Activated naive CD4-positive, alpha-beta T cell treated with anti-CD3 and anti-CD28 coated beads for 36 hours (primary cell): ENCODE measurements at places on chromosomes 2 and 18.
A peak's percentile ranks its signal among the peaks of the same experiment; 100 is the strongest.

DNA sequence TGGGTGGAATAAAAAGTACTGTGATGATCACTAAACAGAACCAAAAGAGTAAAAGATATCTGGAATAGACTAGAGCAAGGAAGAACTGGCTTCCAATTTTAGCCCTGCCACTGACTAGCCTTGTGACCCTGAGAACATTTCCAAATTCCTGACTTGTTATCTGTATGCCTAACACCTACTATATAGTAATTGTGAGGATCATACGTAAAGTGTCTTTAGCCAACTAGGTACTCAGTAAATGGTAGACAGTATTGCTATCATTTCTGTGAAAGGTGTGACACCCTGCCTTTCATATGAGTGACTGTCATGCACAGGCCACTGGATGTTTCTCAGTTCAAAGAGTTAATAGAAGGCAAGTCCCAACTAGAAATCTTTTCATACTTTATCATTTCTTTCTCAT is 29.8 kb downstream of the CYTIP start:
- peak; percentile 54 for DNase-seq

DNA sequence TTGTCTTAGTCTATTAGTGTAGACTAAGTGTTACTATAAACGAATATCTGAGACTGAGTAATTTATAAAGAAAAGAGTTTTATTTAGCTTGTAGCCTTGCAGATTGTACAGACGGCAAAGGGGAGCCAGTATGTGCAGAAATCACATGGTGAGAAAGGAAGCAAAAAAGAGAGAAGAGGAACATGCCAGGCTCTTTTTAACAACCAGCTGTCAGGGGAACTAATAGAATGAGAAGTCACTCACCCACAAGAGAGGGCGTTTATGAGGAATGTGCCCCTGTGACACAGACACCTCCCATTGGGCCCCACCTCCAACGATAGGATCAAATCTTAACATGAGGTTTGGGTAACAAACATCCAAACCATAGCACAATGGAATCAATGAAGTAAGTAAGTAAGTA is 20.6 kb upstream of the ZNF804A start:
- DNase-seq = no peak

DNA sequence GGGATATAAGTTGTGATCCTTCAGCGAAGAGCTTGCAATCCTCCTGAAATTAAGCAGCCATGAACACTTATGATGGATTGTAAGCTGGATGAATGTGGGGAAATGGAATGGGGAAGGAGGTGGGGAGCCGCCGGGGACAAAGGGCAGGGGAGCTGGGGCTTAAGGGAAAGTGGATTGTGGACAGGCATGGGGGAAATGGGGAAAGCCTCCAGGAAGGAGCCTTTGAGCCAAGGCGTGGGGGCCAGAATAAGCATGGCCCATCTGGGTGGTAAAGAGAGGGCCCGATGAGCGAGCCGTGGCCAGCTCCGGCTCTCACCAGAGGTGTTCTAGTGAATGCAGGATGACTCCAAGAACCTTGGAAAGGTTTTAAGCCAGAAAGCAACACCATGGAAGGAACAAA is 124.0 kb downstream of the SMAD7 start:
- DNase-seq = no peak

- DNase-seq = no peak
Measured at GRCh38 chr2:7619203-7619970, 702.2 kb downstream of the RNF144A start.

GRCh38 chr2:71934595-71935261 is 212.9 kb downstream of the CYP26B1 start:
- no peak for DNase-seq

- DNase-seq = peak; percentile 12
Measured at GRCh38 chr2:130756053-130756873, 923 bp downstream of the AMER3 start.

GRCh38 chr2:127358044-127358443 is 29.7 kb downstream of the MAP3K2 start:
- DNase-seq = no peak

- no peak for DNase-seq
Measured at GRCh38 chr2:88521445-88522073, 69.1 kb upstream of the FOXI3 start.

DNA sequence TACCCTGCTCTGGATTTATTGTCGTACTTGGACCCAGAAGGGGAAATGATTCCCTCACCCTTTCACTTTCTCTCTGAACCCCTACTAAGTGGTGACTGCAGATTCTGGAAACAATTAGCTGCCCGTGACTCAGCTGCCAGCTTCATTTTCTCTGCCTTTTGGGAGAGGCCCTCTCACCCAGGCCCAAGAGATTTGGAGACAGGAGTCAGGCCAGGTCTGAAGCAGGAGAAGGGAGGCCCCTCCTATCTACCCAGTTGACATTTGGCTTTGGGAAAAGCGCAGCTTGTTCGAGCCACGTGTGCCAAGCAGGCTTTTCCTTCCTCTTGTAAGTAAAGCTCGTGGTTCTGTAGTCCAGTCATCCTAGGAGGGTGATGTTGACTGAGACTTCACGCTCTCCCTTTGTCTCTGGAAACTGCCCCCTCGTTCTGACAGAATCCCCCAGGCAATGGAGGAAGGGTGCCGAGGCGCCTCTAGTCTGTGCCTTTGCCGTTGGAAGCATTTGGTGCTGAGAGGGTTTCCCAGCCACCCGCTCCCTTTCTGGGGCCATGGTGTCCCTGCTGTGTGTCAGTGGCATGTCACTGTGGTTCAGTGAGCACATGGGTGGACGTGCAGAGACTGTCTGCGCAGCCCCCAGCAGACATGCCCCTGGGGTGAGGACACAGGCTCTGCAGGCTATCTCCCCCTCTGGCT is 8.6 kb downstream of the OXER1 start:
- DNase-seq = no peak

GRCh38 chr2:207385076-207385475 is 144.7 kb upstream of the CREB1 start:
- no peak for DNase-seq

- DNase-seq = no peak
Measured at GRCh38 chr18:32469691-32470459, 807 bp downstream of the GAREM1 start.

- DNase-seq = no peak
Measured at GRCh38 chr2:235692076-235692475, 198.2 kb downstream of the AGAP1 start.

DNA sequence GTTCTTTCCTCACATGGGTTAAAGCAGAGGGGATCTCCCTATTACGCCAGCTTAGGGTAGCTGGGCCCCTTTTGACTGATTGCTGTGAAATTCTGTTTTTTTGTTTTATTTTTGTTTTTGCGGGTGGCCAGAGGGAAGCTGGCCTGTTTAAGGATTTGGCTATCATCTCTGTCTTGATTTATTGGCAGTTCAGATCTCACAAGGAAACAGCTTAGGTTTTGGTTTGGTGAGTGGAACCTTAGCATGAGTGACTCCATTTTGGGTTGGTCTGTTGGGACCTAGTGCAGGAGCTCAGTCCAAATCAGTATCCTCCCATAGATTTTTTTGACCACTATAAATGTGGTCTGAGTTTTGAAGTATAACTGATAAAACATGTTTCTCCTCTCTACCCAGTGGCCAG is 25.6 kb upstream of the NTSR2 start:
- no peak for DNase-seq

GRCh38 chr2:215881582-215881981 is 131.8 kb downstream of the MREG start:
- DNase-seq = no peak

GRCh38 chr18:48848641-48849143 is 102.1 kb downstream of the SMAD7 start:
- no peak for DNase-seq

DNA sequence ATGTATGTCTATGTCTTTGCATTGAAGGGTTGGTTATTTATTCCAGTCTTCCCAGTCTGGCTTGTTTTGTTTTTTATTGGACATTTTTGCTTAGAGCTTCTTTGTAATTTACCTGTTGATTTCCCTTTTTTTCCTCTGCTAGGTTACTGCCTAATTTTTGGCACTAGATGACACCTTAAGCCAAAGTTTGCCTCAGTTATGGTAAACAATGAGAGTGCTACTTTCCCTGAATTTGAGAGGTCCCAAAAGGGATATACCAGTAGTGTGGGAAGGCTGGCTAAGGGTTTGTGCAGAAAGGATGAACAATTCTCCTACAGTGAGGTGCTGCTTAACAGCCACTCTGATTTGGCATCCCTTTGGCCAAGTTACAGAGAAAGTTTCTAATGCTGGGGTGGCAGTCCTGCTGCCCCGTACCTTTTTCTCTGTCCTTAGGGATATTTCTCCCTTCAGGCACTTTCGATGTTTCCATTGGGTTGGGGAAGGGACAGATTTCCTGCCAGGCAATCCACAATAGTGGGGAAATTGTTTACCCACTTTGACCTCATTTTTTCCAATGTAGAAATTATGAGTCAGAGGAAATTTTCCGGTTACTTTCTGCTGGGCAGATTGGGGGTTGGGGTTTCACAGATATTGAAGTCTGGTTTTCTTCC is 354.9 kb downstream of the PTPRM start:
- no peak for DNase-seq

DNA sequence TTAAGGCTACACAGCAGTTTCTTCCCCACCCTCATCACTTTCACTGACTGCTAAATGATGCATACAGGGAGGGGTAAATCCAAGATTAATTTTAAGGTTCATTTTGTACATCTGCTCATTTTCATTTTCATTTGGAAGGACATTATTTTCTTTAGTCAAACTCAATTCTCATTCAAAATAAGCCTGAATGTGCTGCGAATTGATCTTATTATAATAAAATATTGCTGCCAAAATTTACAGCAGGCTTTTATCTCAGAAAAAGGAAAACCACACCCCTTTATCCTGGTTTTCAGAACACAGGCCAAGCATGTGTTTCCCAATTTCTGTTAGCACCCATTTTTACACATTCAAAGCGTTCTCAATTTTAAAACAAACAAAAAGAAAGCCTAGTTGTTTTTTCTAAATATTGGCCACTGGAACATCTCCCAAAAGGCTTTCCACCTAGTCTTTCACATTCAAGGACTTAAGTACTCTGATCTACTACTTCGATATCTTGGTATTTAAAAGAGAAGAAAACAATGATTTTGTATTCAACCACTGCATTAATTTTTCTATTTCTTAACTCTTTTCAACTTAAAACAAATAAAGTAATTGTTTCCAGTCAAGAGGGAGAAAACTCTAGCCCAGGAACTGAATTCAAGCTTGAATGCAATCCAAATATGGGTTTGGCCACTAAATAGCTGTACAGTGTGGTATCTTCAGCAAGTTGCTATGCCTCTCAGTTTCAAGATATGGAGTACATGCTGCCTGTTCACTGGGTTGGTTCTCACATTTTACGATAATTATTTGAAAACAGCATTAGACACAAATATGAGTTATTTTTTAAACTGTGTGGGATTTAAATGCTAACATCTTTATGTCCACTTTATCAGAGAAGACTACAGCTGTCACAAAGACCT is 52.5 kb downstream of the CDH2 start:
- DNase-seq = no peak

DNA sequence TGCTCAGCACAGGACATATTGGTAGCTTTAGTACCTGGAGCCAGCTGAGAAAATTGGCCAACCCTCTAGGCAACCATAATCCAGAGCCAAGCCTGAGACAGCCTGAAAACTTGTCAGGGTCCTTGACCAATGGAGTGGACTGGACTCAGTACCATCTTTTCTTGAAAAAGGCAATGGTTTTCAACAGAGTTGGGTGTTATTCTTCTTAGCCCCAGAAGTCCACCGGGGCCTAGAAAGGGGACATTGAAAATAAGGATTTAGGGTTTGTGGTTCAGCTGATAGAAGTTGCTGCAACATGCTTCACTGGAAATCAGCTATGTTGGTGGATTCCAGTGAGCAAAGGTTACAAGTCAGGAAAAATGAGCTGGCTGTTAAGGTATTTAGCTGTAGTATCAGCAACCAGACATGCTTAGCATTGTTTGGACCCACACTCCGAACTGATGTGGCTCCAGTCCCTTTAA is 22.1 kb upstream of the CNOT11 start:
- no peak for DNase-seq

DNA sequence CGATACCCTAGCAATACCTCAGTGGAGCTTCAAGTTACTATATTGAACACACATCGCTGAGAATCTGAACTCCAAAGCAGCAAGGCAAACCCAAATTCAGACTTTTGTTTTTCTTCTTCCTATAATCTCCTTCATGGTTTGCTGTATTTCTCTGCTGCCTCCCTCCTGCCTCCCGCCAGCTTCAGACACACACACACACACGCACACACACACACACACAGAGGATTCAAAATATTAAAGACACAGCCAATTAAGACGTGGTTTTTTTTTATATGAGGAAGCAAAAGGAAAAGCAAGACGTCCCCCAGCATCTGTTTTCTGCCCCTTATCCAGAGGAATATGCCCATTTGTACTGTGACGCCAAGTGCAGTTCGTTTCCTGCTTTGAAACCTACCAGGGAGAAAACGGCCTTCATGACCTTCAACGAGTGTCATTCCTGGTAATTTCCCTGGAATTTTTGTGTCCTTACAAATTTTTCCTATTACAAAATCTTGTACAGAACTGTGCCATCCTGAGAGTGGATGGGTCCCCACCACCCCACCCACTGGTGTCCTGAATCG is 547.9 kb upstream of the ID2 start:
- DNase-seq = no peak

DNA sequence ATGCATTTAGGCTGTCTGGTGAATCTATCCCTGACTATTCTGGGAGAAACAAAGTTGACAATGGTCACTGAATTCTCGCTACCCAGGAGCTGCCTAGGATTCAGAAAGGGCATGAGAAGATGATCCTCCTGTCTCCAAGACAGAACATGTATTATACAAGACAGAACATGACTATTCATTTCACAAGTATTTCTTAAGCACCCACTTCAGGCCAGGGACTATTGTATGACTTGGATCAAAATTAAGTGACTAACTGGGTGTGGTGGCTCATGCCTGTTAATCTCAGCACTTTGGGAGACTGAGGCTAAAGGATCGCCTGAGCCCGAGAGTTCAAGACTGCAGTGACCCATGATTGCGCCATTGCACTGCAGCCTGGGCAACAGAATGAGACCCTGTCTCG is 235.8 kb upstream of the RAB12 start:
- no peak for DNase-seq

DNA sequence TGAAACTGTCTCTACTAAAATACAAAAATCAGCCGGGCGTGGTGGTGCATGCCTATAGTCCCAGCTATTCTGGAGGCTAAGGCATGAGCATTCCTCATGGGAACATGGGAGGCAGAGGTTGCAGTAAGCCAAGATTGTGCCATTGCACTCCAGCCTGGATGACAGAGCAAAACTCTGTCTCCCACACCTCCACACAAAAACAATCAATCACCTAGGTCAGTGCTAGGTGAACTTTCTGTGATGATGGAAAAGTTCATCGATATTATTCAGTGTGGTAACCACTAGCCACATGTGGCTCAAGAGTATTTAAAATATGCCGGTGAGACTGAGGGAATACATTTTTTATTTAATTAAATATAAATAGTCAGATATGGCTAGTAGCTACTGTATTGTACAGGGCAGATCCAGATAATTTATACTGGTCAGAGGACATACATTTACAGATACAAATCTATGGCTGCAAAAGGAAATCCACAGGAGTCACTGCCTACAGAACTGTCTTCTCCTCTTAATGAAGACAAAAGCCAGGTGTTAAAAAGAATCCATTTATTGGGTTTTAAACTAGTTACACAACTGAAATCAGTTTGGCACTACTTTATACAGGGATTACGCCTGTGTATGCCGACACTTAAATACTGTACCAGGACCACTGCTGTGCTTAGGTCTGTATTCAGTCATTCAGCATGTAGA is 3.9 kb upstream of the GPR75 start:
- DNase-seq = no peak
